ENCODE measurements at places on chromosomes 6 and 20. TPM values are rescaled to one million over a fixed set of nuclear protein-coding genes. Genes with fewer than 3 reads are reported as not detected.

Gene SOX18
- total RNA-seq: 0.83 TPM

Gene MOG
- total RNA-seq: not detected

Gene CRISP3
- 0.48 TPM for total RNA-seq

Gene PSORS1C1
- total RNA-seq: 34.2 TPM

Gene MUCL3
- not detected for total RNA-seq

Gene OR12D3
- not detected for total RNA-seq

Gene FNDC1
- not detected for total RNA-seq

Gene PPIL4
- total RNA-seq: 13.5 TPM

Gene CST4
- 0.78 TPM for total RNA-seq

GRCh38 chr6:6972456-6972855 lies 135.3 kb upstream of the RREB1 start:
- H3K4me1 ChIP-seq: peaks cover 40% of the 10 kb centered on the region
- no peaks in the 10 kb centered on the region for H3K27me3 ChIP-seq
- H3K36me3 ChIP-seq: no peaks in the 10 kb centered on the region

- H3K4me3 ChIP-seq: no peak overlapping the region
- H3K4me1 ChIP-seq: no peaks in the 10 kb centered on the region
- DNase-seq: no peak
- peaks cover 62% of the 10 kb centered on the region for H3K27me3 ChIP-seq
- no peak overlapping the region for H3K27ac ChIP-seq
Measured at GRCh38 chr6:41670703-41671360, 32.6 kb downstream of the MDFI start.

- no peak overlapping the region for H3K27ac ChIP-seq
- H3K4me1 ChIP-seq: no peaks in the 10 kb centered on the region
- H3K36me3 ChIP-seq: peaks cover 3% of the 10 kb centered on the region
- H3K27me3 ChIP-seq: no peaks in the 10 kb centered on the region
Measured at GRCh38 chr6:158086504-158087223, 81.4 kb downstream of the SERAC1 start.

DNA sequence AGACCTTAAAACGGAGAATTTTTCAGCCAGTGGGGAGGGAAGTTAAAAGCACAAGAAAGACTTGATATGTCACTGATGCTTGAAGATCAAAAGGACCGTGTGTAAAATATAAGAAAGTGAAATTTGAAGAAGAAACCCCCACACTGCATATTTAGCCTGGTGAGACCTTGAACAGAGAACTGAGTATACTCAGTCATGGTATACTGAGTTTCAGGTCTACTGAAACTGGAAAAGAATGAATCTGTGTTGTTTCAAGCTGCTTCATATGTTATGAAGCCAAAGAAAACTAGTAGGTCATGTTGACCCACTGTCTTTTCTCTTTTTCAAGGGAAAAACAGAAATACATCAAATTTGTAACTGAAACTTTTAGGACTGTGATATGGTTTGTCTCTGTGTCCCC lies 443.8 kb upstream of the GJE1 start:
- no peaks in the 10 kb centered on the region for H3K36me3 ChIP-seq
- no peak overlapping the region for H3K27ac ChIP-seq
- no peaks in the 10 kb centered on the region for H3K4me1 ChIP-seq
- no peak for DNase-seq
- H3K27me3 ChIP-seq: no peaks in the 10 kb centered on the region
- H3K4me3 ChIP-seq: no peak overlapping the region

GRCh38 chr6:15308435-15309213 lies 62.8 kb downstream of the JARID2 start:
- H3K27ac ChIP-seq: no peak overlapping the region
- H3K27me3 ChIP-seq: no peaks in the 10 kb centered on the region
- no peak for DNase-seq
- H3K36me3 ChIP-seq: no peaks in the 10 kb centered on the region
- H3K4me3 ChIP-seq: no peak overlapping the region

GRCh38 chr20:24444526-24445190 lies 24.8 kb upstream of the SYNDIG1 start:
- no peaks in the 10 kb centered on the region for H3K36me3 ChIP-seq
- no peaks in the 10 kb centered on the region for H3K27me3 ChIP-seq
- H3K4me3 ChIP-seq: no peak overlapping the region

DNA sequence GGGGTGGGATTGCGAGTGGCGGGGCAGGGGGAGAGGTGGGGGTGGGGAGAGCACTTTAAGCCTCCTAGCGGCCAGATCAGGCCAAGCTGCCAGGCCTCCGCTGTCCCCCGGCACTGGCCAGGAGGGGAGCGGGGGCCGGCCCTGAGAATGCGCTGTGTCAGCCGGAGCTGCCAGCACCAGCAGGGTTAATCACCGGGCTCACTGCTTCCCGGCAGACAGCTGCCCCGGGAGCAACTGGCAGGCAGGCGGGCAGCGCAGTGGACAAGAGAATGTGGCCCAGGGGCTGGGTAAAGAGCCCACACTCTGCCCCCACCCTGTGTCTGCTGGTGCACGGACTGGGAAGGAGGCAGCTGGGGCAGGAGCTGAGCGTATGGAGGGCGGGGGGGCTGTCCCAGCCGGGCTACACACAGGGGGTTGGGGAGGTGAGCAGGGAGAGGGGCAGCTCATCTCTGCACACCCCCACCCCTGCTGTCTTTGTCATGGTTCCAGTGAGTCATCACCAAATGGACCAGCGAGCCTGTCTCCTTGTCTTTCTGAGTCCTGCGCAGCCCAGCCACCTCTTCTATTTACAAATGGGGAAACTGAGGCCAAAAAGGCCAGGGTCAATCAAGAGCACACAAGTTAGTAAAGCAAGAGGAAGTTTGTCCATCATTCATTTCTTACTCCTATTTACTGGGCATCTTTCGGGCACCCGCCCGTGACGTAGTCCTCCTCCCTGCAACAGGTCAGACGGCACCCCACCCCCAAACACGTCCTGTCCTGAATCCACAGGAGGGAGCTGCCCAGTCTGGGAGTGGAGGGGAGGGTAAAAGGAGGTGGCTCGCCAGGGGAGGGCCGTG lies 2.1 kb upstream of the LAMA5 start:
- peak; percentile 79 for DNase-seq
- peak overlapping the region; percentile 35 for H3K27ac ChIP-seq
- peak overlapping the region; percentile 58 for H3K4me3 ChIP-seq

DNA sequence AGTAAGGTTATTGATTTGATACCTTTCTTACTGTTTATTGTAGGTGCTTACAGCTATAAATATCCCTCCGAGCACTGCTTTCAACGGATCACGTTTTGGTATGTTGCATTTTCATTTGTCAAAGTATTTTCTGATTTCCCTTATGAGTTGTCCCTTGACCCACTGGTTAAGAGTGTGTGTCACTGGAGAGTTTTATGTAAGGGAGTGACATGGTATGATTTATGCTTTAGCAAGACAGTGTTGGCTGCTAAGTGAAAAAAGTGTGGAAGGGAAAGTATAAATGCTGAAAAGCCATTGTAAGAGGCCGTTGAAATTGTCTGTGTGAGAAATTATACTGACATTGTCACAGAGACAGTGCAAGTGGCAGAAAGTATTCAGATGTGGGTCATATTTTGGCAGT lies 72.0 kb downstream of the SYCP2 start:
- no peak for DNase-seq
- no peak overlapping the region for H3K27ac ChIP-seq
- H3K27me3 ChIP-seq: no peaks in the 10 kb centered on the region
- H3K4me1 ChIP-seq: no peaks in the 10 kb centered on the region
- H3K4me3 ChIP-seq: no peak overlapping the region

DNA sequence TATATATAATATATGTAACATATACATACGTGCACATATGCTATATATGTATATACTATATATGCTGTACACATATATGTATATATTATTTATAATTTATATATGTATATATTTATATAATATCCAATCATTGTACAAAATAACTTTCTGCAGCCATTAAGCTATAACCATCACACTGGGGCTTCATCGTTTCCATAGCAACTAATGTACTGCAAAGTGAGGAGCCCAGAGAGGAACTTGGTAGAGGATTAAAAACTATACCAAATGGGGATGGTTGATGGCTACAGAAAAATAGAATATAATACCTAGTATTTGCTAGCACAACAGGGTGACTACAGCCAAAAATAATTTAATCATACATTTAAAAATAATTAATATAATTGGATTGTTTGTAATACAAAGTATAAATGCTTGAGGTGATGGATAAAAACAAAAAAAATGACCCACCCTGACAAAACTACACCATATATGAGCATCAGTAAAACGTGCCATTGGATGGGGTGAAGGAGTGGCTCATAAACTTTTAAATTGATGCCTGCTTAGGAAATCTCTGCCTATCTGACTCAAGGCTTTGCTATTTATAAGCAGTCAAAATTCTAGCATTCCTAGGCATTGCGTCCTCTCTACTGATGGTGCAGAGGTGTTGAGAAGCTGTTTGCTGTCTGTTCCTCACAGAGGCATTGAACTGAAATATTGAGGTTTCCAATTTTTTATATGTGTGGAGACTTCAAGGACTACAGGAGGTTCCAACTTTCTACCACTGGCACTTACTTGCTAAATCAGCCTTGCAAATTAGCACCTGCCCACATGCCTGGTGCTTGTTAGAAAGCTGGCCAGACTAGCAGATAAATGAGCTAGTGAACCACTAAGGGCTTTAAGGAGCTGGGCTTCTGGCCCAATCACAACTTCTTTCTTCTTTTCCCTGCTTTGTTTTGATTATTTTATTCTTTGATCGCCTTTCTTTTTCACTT lies 190.1 kb downstream of the SCP2D1 start:
- H3K36me3 ChIP-seq: no peaks in the 10 kb centered on the region
- H3K27ac ChIP-seq: no peak overlapping the region
- H3K27me3 ChIP-seq: no peaks in the 10 kb centered on the region
- H3K4me3 ChIP-seq: no peak overlapping the region

- no peaks in the 10 kb centered on the region for H3K36me3 ChIP-seq
- no peaks in the 10 kb centered on the region for H3K4me1 ChIP-seq
- no peak overlapping the region for H3K4me3 ChIP-seq
- DNase-seq: peak; percentile 15
- H3K27me3 ChIP-seq: no peaks in the 10 kb centered on the region
Measured at GRCh38 chr20:13302647-13303450, 81.8 kb downstream of the ISM1 start.

GRCh38 chr20:17990278-17990972 lies 21.6 kb downstream of the MGME1 start:
- H3K4me3 ChIP-seq: no peak overlapping the region
- no peaks in the 10 kb centered on the region for H3K27me3 ChIP-seq
- peaks cover 10% of the 10 kb centered on the region for H3K36me3 ChIP-seq
- no peak overlapping the region for H3K27ac ChIP-seq

DNA sequence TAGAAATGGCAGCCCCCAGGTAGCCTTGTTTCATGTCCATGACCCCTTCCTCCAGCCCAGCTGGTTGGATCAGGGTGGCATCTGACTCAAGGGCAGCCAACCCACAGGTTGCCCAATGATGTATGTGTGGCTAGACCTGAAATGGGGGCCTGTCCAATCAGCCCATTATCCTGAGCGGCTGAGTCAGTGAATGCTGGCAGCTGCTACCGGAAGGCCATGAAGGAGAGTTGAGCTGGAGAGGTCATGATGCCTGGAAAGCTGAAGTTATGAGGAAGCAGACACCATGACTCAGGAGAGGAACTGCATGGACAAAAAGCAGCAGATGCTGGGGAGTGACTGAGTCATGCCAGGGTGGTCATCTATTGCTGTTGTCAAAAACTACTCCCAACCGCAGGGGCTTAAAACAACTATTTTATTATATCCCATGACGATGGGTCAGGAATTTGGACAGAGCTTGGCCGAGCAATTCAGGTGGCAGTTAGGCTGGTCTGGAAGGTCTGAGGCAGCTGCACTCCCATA lies 67.3 kb downstream of the MDGA1 start:
- H3K27ac ChIP-seq: peak overlapping the region; percentile 91
- peak; percentile 93 for DNase-seq
- H3K4me1 ChIP-seq: peaks cover 44% of the 10 kb centered on the region
- no peak overlapping the region for H3K4me3 ChIP-seq
- no peaks in the 10 kb centered on the region for H3K36me3 ChIP-seq

DNA sequence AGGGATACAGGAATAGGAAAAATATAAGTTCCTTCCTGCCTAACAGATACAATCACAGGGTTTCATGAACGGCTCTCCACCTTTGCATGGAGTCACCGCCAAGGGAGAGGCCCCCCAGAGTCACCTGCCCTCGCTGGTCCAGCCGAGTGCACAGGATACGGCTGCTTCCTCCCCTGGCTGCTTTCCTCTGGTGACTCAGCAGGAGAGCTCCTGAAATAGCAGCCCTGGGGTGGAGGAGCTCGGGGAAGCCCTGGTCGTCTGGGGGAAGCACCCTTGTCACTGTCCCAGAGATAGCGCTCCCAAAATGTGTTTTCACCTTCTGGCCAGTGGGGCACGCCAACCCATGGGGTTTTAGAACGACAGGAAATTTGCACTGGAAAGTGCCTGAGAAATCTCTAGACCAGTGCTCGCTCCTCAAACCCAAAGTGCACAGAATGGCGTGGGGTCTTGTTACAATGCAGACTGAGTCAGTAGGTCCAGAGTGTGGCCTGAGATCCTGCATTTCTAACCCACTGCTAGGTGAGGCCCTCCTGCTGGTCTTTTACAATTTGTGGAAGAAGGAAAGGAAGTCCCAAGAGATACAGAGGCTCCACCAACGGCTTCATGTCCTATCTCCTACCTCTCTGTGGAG lies 35.9 kb upstream of the FAM50B start:
- H3K27ac ChIP-seq: no peak overlapping the region
- peak; percentile 54 for DNase-seq
- no peaks in the 10 kb centered on the region for H3K27me3 ChIP-seq
- no peak overlapping the region for H3K4me3 ChIP-seq

GRCh38 chr6:160360955-160361354 lies 12.8 kb downstream of the SLC22A3 start:
- H3K27me3 ChIP-seq: no peaks in the 10 kb centered on the region
- H3K4me1 ChIP-seq: no peaks in the 10 kb centered on the region
- no peak overlapping the region for H3K4me3 ChIP-seq
- DNase-seq: no peak
